ENCODE measurements at places on chromosomes 5 and 9.

- DNase-seq = no peak
Measured at GRCh38 chr9:87910821-87911220, 6.9 kb upstream of the SPATA31C1 start.

- DNase-seq = no peak
Measured at GRCh38 chr5:117058740-117059139, 484.1 kb upstream of the SEMA6A start.

- no peak for DNase-seq
Measured at GRCh38 chr5:143820451-143820850, 8.5 kb downstream of the HMHB1 start.

- DNase-seq = no peak
Measured at GRCh38 chr5:120465436-120465961, 1.4 kb downstream of the PRR16 start.

GRCh38 chr5:88539026-88539425, 270.4 kb upstream of the TMEM161B start:
- no peak for DNase-seq

DNA sequence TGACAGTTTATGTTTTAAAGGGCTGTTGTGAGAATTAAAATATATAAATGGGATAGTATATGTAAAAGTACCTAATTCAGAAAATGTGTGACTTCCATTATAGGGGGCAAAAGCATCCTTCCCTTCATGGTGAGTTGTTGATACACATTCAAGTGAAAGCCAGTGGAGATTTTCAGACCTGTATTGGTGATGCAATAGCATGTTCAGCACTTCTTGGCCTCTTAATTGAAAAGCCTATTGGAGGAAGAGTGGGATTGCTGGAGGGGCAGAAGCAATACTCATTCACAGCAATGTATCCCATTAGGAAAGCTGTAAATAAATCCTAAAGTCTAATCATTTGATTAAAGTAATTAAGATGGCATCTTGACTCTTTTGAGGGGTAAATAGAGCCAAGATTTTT, 17.4 kb downstream of the TRIM32 start:
- DNase-seq = no peak

- DNase-seq = no peak
Measured at GRCh38 chr9:110464321-110464720, 115.2 kb downstream of the SVEP1 start.

GRCh38 chr5:14513266-14513665, 68.3 kb upstream of the OTULINL start:
- no peak for DNase-seq

GRCh38 chr9:113960768-113961167, 84.7 kb downstream of the ZNF618 start:
- no peak for DNase-seq

DNA sequence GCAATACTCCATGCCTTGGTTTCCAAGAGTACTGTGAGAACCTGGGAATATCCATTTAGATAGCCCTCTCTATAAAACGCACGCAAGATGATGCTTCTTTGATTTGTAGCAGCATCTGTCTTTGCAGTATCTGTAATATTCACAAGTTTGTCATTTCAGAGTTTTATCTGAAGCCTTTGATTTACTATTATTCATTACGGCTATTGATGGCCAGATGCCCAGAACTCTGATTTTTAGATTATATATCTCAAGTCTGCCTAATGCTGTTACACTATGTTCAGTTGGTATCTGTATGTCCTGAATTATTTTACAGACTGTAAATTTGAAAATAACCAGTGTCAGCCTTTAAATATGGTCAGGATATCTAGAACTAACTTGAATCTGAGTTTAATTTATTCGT, 233.3 kb downstream of the FAM170A start:
- DNase-seq = no peak

DNA sequence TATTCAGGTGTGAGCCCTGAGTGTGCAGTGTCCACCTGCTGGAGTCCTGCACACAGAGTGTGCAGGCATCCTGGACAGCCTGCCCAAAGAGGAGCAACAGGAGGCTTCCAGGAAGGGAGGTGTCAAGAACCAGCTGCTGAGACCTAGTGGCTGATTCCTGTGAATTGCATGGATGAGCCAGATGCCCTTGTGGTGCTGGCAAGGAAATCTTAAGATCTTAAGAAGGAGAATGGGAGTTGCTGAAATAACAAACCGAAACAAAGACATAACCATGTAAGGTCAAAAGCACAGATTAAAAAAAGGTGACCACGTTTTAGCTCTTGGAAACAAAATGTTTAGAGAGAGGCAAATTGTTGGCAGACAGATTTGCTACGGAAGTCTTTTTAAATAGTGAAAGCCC, 29.3 kb upstream of the RPS23 start:
- DNase-seq = no peak

- DNase-seq = no peak
Measured at GRCh38 chr9:130306823-130307666, 41.5 kb downstream of the HMCN2 start.

DNA sequence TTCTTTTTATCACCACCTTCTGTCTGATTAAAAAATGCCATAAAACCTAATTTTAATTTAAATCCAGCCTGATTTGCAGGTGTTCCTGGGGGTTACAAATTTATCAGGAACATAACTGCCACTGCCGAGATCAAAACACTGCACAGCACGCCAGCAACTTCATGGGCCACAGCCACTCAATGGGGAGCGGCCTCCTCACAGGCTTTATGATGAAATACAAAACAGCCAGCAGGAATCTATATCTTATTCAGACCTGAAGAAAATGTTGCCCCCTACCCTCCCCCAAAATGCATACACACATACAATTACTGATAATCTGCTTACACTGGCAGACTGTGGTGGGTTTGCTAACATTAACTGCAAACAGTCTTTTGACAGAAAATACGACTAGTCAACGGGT, 151.7 kb upstream of the POU5F2 start:
- DNase-seq = no peak

- DNase-seq = no peak
Measured at GRCh38 chr5:53991942-53992341, 318.4 kb downstream of the ARL15 start.

GRCh38 chr5:116135344-116135743, 50.5 kb downstream of the COMMD10 start:
- DNase-seq = no peak
